ENCODE measurements at places on chromosomes 2 and 18.

DNA sequence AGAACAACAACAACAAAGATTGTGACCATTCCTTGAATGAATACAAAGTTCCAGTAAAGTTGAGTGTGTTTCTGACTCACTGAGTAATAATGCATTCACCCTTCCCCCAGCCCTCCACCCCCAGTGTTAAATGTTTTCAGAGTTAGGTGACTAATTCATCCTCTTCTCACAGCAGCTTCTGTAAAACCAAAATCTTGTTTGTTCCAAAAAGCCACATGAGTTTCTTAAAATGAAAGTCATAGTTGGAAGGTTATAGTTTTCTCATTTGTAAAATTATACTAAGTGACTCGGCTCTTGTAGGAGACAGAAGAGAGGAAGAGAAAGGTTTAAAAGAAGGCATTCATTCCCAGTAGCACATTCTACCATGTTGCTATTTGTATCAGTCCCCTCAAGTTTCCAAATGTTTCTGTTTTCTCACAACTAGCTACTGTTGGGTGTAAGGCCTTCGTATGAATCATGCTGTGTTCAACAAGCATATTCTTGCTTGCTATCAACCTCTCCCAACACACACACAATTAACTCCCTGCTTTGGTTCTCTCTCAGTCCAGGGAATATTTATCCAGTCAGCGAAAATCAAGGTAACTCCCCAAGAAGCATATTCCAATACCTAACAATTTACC lies 75.3 kb downstream of the MBD2 start:
- no peak for DNase-seq

DNA sequence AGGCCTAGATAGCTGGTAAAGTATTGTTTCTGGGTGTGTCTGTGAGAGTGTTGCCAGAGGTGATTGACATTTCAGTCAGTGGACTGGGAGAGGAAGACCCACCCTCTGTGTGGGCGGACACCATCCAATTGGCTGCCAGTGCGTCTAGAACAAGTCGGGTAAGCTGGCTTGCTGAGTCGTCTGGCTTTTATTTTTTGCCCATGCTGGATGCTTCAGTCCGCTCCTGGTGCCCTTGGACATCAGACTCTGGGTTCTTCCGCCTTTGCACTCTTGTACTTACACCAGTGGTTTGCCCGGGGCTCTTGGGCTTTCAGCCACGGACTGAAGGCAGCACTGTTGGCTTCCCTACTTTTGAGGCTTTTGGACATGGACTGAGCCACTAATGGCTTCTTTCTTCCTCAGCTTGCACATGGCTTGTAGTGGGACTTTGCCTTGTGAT lies 24.3 kb downstream of the DIS3L2 start:
- DNase-seq = no peak

DNA sequence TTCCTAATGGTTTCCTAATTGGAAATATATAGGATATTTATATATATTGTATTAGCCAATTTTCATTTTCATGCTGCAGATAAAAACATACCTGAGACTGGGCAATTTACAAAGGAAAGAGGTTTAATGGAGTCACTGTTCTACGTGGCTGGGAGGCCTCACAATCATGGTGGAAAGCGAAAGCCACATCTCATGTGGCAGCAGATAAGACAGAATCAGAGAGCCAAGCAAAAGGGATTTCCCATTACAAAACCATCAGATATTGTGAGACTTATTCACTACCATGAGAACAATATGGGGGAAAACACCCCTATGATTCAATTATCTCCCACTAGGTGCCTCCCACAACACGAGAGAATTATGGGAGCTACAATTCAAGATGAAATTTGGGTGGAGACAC lies 242.5 kb upstream of the NETO1 start:
- no peak for DNase-seq

- DNase-seq = no peak
Observed at GRCh38 chr2:938181-939005, 12.3 kb upstream of the SNTG2 start.

DNA sequence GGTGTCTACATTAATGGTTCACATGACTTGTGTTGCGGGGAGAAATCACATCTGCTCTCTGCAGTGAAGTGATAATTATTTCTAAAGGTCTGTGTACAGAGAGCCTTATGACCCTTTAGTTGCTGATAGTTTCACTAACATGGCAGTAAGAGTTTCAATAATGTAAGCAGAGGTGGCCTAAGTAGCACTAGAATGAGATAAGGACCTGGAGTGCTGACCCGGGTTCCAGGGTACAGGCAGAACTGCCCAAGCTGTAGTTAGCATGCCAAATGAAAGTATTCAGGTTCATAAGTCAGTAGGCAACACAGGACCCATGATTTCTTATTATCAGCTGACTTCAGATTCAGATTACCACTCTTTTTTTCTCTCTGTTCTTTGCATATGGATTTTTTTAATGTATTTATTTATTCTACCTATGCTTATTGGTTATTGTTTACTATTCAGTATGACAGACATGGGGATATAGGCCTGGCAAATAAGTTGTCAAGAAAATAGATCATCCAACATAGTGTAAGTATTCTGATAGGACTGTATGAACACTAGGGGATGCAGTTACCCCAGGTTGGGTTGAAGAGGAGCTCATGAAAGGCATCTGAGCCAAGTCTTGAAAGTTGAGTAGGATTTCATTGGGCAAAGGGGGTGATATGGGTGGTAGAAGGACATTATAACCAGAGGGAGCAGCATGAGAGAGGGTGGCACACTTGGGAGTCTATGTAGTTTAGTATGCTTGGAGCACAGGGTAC lies 105.2 kb downstream of the CCDC85A start:
- DNase-seq = no peak

DNA sequence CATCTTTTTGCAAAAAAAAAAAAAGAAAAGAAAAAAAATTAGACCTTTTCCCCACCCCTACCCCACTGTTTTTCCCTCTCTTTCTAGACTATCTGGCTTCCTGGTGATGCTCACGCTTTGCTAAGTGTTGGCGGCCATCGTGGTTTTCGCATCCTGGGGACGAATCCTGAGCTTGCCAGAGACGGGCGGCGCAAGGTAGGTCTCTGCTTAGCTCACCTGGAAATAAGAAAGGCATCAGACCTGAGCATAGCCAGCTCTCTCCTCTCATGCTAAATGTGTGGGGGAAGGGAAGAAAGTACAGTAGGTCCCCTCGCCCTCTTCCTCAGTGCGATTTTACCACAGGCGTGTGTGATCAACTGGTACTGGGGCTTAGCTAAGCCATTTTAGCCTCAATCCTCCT lies 90.5 kb downstream of the KLHL29 start:
- no peak for DNase-seq

- no peak for DNase-seq
Observed at GRCh38 chr2:86788165-86788564, 2.5 kb downstream of the CD8A start.

DNA sequence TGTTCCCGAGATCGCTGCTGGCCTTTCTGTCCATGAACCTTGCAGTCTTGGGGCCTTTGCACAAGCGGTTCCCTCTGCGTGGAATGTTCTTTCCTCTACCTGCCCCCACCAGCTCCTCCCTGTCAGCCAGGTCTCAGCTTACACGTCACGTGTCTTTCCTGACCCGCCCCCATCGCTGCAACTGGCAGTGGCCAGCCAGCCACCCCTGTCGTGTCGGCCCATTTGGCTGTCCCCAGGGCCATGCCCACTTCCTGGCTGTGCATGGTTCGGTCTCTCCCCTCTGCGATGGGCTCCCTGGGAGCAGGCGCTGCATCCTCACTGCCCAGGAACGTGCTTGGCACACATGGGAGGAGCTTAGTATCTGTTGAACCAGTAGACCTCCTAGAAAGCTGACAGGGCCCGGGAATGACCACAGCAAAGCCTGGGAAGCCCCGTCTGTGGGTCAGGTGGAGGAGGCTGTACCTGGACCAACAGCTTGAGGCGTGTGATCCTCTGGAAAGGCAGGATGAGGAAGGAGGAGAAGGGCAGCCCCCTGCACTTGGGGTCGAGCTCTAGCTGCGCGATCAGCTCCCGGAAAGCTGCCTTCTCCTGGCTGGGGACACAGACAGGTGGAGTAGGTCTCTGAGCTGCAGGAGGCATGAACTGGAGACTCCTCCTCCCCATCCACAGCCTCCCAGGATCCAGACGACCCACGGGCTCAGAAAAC lies 21.0 kb downstream of the SNORC start:
- DNase-seq = no peak

- no peak for DNase-seq
Observed at GRCh38 chr2:71843391-71843850, 304.2 kb downstream of the CYP26B1 start.

GRCh38 chr2:41937464-41937906 lies 110.3 kb upstream of the PKDCC start:
- DNase-seq = no peak

DNA sequence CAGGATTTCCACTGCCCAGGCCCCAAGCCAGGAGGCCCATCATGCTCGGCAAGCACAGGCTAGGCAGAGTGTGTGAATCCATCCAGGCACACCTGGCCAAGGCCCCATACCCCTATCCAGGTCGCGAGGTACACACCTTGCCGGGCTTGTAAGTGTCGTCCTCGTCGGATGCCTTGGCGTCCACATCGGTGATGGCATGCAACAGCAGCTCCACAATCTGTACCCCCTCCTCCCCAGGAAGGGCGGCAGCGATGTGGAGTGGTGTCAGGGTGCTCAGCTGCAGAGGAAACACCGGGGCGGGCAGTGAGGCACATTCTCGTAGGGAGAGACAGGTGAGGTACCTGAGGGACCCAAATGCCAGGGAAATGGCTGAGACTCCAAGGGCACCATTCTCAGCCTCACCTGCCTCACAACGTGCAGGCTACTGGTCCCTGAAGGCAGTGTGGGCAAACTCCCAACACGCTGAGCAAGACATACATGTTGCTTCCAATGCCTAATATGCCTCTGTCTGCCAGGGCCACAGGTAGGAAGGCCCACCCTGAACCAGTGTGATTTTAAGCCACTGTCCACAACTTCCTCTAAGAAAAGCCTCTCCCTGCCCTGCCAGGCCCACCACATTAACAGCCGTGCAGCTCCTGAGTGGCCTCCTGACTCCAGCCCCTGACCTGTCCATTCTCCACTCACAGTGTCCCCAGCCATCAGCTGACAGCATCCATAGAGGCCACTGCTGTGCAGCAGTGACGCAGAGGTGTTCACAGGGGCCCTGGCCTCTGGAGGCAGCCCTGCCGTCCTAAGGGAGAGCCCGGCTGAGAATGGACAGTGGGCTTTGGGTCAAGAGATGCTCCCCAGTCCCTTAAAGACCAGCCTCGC lies 44.9 kb downstream of the ANKMY1 start:
- DNase-seq = no peak

DNA sequence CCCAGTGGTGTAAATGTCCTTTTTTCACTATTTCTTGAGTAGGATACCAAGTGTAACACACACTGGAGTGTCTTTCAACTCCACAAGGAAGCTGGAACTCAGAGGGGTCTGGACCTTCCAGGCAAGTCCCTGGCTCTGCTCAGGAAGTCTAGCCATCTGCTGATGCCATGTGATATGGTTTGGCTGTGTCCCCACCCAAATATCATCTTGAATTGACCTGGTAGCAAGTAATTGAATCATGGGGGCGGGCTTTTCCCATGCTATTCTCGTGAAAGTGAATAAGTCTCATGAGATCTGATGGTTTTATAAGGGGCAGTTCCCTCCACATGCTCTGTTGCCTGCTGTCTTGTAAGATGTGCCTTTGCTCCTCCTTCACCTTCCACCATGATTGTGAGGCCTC lies 99.4 kb upstream of the CDC42EP3 start:
- no peak for DNase-seq

DNA sequence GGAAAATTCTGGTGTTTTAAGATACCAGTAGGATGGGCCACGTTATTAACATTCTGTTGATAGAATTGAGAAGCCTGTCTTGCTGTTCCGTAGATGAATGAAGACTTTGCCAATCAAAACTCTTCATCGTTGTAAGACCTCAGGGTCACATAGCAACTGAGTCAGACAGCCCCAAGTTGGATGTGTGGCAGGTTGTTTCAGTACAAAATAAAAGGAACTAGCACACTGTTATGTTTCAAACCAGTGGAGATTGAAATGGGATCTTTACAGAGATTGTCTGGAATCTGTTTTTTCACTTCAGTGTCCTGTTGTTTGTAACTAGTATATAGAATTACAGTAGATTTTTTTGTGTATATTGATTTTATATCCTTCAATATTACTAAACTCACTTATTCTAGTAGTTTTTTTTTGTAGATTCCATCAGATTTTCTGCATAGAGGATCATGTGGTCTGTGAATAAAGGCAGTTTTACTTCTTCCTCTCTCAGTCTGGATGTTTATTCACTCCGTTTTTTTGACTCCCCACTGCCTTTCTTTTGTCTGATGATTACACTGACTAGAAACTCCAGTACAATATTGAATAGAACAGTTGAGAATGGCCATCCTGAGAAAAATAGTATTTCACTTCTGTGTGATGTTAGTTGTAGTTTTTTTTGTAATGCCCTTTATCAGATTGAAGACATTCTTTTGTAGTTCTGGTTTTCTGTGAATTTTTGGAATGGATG lies 22.7 kb downstream of the EPC2 start:
- DNase-seq = no peak

- DNase-seq = no peak
Observed at GRCh38 chr18:41655074-41655473, 300.0 kb upstream of the PIK3C3 start.

- DNase-seq = no peak
Observed at GRCh38 chr2:186894478-186894877, 45.5 kb upstream of the ZSWIM2 start.

GRCh38 chr2:183123117-183123958 lies 905 bp upstream of the NUP35 start:
- no peak for DNase-seq

GRCh38 chr2:105244451-105244850 lies 2.9 kb downstream of the GPR45 start:
- no peak for DNase-seq

DNA sequence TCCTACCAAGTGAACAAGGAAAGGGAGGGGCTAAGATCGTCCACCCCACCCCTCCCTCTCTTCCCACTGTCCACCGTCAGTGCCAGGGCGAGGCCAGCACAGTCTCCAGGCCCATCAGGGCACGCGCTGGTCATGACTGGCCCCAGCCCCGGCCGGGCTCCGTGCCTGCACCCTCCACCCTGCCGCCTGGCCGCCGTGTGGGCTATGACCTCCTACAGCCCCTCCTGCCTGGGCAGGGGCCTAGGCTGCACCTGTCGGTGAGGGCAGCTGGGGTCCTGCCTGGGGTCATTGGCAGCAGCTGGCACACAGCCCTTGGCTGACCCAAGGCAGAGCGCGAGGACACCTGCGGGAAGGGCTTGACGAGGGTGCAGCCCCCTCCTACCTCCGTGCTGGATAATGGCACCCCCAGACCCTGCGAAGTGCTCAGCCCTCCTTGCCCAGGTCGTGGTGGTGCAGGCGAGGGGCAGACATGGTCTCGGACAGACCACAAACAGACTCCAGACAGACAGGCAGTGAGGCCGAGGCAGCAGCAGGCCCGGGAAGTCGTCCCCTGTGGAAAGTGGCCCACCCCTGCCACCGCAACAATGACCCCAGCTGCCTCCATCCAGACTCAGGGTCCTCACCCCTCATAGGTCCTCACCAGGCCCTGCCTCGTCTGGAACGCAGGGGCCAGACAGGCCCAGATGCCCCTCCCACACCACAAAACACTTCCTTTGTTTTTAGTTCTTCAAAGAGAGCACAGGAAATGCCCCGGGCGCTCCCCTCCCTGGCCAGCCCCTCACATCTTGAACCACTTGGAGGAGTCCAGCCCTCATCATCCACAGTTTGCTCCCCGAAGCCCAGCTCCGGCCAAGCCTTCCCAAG lies 43.1 kb upstream of the GPC1 start:
- DNase-seq = no peak

GRCh38 chr2:26710145-26710544 lies 17.6 kb downstream of the KCNK3 start:
- no peak for DNase-seq

- DNase-seq = no peak
Observed at GRCh38 chr18:48051945-48052840, 121.7 kb upstream of the SMAD2 start.

GRCh38 chr18:34796035-34796657 lies 86.0 kb downstream of the DTNA start:
- no peak for DNase-seq
